Ascending aorta (tissue), 2 donors: ENCODE measurements at places on chromosomes 16 and 17.

DNA sequence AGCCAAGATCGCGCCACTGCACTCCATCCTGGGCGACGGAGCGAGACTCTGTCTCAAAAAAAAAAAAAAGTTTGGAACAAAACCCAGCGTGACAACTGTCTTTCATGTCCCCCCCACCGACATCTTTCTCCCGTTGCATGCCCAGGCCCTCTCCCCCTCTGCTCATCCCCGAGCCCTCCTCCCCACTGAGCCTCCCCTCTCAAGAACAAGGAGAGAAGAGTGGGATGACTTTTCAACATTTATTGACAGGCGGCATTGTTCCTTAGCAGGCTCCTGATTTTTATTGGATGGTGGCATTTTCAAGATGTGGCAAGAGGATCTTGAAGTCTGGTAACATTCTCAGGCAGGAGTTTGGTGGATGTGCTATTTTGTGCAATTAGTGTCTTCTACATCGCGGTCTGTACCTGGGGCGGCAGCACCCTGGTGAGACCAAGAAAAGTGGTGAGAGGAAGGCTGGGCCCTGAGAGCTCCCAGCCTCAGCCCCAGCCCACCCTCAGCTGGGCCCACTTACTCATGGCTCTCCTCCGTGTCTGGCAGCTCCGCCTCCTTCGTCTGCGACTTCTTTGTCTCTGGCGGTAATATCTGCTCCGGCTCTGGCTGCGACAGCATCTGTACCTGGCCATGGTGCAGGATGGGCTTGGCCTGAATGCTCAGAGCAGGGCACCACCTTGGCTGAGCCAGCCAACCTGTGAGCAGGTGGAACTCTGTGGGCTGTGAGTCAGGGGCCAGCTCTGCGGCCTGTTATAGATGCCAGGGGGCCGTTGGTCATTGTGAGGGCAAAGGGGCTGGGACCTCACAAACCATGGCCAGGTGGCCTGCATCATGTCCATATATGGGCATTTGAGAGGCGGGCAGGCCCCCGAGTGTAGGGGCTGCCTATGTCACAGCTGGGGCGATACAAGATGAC lies at the start of gene PRM1:
Gene PRM1 (minus strand): TSS at position 715 of the 907 bp plus-strand sequence. CDS start 92 bp downstream, at position 623.
- no peak for DNase-seq

- DNase-seq = peak; percentile 67
Observed at GRCh38 chr16:11994143-11995119, 17.9 kb downstream of the SNX29 start.

DNA sequence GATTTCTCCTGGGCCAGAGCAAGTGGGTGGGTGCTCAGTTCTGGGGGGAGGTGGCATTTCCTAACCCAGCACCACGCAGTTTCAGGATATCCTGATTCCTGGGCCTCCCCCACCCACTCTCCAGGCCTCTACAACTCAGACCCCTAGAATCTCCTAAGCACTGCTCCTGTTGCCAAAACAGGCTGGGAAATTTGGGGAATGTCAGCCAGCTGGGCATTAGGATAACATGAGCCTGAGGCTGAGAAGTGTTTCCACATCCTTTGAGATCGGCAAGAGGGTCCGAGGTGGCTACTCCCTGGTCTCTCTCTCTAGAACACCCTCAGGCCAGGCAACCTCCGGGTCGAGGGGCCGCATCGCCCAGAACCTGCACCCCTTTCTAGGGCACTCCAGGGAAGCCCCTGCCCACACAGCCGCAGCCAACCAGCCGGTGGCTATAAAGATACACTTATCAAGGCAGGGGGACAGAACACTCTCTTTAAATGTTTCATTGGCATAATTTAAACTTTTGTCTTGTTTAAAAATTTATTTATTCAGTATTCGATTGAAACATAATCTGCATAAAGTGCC lies 23.6 kb downstream of the TBC1D16 start:
- no peak for DNase-seq

DNA sequence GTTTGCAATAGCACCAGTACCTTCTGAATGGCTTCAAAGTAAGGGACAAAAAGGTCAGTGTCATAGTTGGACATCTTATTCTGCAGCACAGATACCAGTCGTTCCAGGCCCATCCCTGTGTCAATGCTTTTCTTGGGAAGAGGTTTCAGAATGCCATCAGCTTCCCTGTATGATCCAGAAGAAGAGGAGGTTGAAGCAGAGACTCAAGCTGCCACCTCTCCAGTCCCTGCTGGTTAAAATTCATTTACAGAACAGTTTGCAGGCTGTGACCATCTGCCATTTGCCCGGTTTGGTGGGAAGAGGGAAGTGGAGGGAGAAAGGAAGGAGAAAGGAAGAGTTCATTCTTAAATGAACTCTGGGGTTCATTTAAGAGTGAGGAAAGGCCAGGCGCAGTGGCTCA lies 18.4 kb upstream of the EXOSC6 start:
- DNase-seq = no peak

DNA sequence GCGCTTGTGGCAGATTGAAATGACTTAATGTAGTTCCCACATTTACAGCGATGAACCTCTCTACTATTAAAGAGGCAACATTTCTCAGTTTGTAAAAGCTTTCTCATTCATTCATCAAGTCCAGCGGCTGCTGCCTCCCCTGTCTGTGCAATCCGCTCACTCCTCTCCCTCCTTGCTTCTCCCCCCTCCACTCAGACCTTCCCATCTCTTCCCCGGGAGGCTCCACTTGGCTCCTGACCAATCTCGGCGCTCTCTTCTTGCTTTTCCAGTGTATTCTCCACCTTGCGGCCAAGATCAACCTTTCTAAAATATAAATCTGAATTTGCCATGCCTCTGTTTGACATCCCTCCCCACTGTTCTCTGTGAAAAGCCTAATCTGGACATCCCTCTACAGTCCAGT lies 117.5 kb downstream of the ASIC2 start:
- no peak for DNase-seq

DNA sequence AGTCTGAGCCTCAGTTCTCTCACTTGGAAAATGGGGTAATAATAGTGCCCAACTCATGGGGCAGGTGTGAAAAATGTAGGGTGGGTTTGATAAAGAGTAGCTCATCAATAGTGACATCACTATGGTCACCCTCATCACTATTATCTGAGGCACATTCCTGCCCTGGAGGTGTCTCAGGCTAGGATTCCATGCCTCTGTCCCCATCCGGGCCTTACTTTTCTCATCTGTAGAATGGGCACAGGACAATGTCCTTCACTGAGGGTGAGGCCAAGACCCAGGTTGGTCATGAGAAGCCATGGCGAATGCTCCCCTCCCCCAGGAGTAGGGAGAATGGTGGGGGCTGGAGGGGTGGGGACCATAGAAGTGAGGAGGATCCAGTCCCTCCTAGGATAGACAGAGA lies 30.5 kb downstream of the MYO15A start:
- no peak for DNase-seq

DNA sequence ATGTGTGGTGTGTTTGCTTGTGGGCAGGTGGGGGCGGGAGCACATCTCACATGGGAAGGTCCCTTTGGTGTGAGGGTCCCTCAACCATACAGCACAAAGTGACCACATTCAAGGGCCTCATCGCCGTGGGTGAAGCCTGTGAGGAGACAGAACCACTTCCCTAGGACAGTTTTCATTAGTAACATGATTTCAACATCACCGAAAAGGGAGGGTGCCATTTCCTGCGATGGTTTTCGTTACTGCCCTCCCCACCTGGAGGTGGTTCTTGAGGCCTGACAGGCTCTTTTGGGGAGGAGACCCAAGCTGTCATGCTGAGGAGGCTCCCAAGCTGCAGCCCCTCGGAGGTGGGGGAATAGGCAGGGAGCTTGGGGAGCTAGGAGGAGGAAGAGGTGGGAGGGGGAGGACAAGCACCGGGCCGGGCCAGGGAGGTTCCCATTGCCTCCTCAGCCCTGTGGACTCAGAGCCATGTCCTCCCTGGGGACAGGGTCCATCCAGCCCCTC lies 9.5 kb downstream of the CD300LB start:
- DNase-seq = no peak
